ENCODE measurements at places on chromosomes 5 and 9.

DNA sequence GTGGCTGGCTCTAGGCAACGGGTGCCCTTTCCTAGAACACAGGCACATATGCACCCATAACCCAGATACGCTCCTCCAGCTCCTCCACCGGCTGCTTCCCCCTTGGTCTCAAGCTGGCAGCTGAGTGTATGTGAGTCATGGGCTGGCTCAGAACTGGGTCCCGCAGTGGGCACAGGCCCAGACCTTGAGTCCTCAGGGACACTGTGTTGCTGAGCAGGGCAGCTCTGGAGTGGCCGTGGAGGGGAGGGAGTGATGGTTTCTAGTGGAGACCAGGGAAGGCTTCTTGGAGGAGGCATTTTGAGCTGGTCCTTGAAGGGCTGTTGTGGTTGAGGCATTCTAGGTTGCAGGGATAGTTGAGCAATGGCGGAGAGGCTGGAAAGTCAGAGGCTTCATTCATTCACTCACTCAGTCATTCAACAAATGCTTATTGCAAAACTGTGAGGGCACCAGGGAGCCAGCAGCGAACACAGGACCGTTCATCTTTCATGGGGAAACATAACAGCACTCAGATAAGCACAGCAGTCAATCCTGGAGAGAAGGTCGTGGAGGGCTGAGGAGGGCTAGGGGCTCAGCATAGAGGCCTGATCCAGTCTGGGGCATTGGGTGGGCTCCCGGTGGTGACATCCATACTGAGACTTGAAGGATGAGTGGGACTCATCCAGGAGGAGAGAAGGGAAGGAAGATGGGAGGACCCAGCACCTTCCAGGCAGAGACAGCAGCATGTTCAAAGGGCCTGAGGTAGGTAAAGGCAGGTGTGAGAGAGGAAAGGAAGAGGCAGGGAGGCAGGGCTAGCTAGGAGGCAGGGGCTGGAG is 2.4 kb downstream of the BBLN start:
- DNase-seq: no peak

- no peak for DNase-seq
Observed at GRCh38 chr9:84903963-84904362, 234.4 kb downstream of the NTRK2 start.

DNA sequence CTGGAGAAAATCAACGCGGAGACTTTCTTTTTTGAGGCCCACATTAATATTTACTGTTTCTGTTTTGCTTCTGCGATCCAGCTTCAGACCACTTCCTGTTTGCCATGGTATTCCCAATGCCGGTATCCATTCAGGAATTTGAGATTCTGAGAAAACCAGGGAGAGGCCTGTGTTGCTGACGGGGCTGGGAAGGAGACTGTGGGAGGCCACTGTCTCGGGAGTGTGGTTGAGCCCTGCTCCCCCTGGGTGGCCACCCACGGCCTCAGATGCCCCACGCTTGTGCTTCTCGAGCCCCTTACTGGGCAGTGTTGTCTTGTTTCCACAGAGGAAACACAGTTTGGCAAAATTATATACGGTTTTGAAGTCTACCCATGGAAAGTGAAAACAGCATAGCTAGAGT is 403.6 kb upstream of the IRX2 start:
- no peak for DNase-seq

DNA sequence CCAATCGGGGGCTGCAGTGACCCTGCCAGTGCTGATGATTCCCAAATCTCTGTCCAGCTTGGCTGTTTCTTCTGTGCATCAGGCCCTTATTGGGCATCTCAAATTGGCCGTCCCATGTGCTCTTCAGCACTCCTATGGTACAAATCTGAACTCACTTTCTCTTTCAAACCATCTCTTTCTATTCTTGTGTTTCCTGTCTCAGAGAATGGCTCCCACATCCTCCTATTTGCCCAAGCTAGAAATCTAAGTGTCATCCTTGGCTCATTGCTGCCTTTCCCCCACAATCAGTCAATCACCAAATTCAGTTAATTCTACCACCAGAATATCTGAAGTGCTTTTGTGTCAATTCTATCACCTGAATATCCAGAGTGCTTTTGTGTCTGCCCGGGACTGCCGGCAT is 336.6 kb downstream of the CWC27 start:
- DNase-seq: no peak

DNA sequence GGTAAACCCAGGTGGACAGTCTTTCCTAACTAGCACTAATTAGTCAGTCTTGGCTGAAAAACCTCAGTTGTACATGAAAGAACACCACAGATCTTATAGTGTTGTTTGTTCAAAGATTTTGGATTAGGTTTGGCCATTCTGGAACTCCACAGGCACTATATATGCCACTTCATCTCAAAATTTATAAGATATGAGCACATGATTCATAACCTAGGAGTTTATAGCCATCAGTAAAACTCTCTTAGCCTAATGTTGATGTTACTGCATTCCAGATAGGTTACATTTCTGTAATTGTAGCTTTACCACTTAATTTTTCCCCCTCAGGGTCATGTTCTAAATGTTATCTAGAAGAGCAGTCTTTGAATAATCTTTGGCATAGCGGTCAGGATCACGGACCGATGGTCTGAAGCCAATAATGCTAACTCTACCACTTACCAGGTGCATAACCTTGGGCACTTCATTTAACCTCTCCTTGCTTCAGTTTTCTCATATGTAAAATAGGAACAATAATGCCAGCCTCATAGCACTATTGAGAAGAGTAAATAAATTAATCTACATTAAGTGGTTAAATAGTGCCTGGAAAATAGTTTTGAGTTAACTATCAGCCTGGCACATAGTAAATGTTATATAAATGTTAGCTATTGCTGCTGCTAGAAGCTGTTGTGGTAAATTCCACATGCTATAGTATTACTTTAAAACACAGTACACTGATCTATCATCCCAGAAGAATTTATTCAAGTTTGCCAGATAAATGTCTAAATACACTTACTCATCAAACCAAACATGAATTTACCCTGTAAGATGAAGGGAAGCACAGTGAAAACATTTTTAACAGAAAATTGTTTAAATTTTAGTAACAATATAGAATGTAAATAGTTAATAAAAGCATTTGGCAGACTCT is 743.9 kb downstream of the NR2F1-AS1 start:
- DNase-seq: no peak

- DNase-seq: no peak
Observed at GRCh38 chr9:784202-784601, 57.3 kb upstream of the DMRT1 start.

DNA sequence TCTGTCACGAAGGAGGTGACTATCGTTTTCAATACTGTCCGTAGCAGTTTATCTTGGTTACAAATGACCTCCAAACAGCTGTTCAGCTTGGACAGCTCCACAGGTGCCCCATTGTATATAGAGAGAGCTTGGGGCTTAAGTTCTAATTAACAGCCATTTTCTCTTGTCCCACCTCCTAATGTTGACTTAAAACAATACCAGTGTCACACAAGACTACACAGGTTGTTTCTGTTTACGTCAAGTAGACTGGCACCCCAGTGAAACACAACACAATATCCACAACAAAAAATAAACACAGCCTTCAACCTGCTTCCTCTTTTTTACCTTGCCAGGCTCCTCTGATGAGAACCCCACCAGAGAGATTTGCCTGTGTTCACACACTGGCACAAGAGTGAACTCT is 39.8 kb upstream of the TLE1 start:
- DNase-seq: no peak

DNA sequence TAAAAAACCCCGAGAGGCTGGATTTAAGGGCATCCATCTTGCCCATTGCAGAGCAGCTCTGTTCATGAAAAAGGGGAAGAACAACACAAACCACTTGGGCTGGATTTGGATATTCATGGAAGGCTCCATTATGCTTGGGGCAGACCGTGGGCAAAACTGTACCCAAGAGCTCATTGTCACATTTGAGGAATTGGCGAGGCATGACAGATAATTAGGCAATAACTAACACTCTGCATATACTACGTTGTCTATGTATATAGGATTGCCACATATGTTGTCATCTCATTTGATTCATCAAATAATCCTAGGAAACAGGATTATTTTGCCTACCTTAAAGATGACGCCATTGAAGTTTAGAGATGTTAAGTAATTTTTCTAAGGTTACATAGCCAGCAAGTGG is 255.4 kb downstream of the SMARCA2 start:
- DNase-seq: no peak

DNA sequence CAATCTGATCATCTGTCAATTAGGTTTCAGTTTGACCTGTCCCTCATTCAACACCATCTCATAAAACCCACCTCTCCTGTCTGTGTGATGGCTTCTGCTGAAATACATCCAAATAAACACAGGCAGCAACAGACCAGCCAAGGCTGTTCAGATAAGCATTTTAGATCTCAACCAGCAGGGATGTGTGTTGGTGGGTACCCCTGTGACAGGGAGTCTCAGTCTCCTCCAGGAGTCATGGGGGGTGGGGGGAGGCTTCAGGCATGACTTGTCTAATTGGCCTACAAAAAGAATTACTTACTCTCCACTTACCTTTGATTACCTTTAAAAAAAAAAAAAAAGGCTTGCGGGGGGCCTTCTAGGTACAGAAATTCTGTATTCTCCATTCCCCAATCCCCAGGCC is 65.9 kb downstream of the ROR2 start:
- no peak for DNase-seq

GRCh38 chr9:133103987-133104505 is 17.0 kb downstream of the RALGDS start:
- DNase-seq: no peak

- no peak for DNase-seq
Observed at GRCh38 chr5:163770625-163771024, 265.2 kb downstream of the MAT2B start.

GRCh38 chr9:125839317-125839716 is 92.1 kb downstream of the PBX3 start:
- no peak for DNase-seq

DNA sequence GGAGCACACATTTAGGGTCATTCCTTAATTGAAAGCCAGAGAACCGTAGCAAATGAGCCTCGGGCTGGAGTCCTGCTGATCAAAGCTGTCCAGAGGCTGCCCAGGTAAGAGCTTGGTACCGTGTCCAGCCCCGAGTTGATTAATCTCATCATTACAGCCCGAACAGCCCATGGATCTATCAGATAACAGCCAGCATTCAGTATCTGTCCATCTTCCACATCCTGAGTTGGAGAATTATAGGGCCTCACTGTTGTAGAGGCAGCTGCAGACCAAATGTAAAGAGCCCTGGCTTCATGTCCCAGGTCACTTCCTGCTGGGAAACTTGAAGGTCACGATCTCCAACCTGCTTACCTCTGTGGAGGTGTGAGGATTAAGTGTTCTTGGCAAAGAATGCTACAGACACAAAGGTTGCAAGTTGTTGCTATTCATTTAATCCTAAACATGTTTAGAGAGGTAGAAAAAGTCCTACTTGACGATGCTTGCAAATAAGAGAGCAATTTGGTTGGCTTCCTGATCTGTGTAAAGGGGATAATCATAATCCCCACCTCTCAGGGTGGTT is 16.1 kb downstream of the GGTA1 start:
- no peak for DNase-seq

- no peak for DNase-seq
Observed at GRCh38 chr5:169954786-169955185, 25.5 kb downstream of the INSYN2B start.

GRCh38 chr5:54324651-54325271 is 14.4 kb upstream of the ARL15 start:
- no peak for DNase-seq

DNA sequence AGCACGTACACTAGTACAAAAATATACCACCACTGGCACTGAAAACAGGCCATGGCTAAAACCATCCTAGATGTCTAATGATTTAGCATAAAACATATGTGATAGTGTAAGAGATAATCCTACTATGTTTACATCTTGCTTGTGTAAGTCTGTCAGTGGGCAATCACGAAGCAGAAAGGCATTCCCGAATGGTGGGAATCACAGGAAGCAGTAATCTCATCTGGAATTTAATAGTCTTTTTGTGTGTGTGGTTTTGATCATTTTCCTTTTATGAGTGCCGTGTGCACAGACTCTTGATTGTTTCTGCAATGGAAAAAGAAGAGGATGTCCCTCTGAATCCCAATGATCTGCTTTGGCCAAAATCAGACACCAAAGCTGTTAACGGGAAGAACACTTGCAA is 200.5 kb downstream of the EBF1 start:
- no peak for DNase-seq

DNA sequence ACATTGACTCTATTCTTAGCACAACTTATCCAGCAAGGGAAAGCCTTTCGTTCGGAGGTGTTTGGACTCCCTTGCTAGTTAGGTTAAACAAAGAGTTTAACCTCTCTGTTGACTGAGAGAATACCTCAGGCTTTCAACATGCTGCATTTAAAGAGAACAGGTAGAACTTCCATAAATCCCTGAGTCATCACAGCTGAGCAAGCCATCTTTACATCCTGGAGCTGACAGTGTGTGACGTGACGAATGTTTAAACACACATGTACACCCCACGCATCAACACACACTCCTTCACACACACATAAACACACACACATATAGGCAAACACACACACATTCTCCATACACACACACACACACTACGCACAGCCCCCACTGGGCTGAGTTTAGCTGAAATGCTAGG is 152.8 kb downstream of the ADAMTS12 start:
- no peak for DNase-seq

All from cerebellar nuclear complex (tissue), 1 donor.